Ovary (tissue), 10 donors: ENCODE measurements at places on chromosomes 4 and X. TPM values are rescaled to one million over a fixed set of nuclear protein-coding genes. Genes with fewer than 3 reads are reported as not detected.
A peak's percentile ranks its signal among the peaks of the same experiment; 100 is the strongest.

DNA sequence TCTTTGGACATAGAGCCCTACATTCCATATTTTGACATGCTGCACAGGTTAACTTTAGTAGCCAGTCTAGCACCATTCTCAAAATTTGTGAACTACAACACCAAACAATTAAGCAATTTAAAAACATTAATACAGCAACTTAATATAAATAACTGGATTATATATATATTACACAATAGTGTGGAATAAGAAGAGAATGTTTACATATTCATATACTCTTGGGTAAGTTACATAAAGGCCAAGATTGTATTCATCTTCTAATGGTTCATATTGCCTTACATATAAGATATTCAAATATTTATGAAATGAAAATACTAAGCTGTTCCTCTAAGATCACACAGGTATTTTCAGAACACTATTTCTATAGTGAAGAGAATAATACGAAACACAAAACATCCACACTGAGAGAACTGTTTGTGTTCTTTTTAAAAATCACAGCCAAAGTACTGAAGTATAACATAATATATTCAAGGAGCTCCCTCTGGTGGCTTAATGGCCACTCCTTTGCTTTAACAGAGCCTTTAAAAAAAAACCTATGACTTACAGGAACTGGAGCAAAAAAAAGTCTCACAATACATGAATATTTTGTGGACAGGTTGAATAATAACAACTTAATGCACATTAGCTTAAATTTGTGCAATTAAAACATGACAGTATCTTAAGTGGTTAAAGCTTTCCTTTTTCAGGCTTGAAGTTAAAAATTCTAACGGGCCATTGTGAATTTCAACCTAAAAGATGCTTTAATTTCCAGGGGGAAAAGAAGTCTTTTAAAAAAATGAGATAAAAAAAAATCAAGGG lies 46.2 kb downstream of the NEK1 start:
- peak; percentile 62 for DNase-seq

The BMX gene
- 1.7 TPM for total RNA-seq

DNA sequence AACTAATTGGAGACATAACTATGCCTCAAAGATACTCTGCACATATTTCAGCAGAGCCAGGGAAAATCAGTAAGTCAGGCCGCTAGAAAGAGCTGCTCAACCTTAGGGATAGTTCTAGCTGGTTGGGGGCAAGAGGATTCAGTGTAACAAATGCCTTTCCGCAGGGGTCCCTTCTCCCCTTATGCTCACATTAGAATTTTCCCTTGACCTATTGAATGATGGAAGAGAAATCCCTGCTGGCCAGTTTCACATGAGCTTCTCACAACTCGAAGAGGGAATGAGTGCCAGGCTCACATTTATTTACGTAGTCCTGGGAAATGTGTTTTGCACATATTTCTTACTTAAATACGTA lies 66.2 kb upstream of the USP9X start:
- DNase-seq: no peak

The LIMCH1 gene
- 18.6 TPM for total RNA-seq

GRCh38 chr4:165133150-165133549 lies 20.5 kb upstream of the TMEM192 start:
- no peak for DNase-seq

DNA sequence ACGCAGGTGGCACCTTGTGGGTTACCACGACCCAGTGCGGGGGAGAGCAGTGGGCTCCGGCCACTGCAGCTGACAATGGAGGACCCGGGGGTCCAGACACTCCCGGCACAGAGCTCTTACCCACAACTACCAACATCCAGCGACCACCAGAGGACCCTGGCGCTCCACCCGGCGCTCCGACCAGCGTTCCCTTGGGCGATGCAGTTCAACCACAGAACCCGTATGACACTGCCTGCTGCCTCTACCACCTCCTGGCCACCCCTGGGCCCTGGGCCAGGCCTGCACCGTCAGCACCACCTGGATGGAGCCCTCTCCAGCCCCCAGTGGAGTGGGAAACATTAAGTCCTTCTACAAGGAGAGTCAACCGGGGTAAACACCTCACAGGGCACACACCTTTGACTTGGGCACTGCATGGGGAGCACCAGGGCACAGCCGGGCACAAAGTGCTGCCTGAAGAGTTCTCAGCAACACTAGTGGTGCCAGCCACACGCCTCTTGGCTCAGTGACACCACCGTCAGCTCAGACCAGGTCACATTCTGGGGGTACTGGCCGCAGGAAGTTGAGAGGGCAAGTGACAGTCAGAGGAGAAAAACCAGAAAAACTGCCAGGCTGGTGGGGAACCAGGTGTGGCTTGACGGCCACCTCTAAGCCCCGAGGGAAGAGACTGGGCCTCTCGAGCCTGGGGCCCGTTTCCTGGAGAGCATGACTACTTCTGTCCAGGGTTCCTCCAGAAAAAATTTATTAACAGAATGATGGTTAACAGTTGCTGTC lies 2.6 kb downstream of the CTBP1 start:
- DNase-seq: peak; percentile 42
